ENCODE measurements at places on chromosomes 12 and 14.

GRCh38 chr12:119544765-119545625 is 48.6 kb upstream of the TMEM233 start:
- DNase-seq = peak; percentile 71

GRCh38 chr14:75523771-75524171 is 1.5 kb downstream of the BATF start:
- DNase-seq = peak; percentile 59

GRCh38 chr12:112419297-112420133 is 768 bp downstream of the PTPN11 start:
- DNase-seq = peak; percentile 78

DNA sequence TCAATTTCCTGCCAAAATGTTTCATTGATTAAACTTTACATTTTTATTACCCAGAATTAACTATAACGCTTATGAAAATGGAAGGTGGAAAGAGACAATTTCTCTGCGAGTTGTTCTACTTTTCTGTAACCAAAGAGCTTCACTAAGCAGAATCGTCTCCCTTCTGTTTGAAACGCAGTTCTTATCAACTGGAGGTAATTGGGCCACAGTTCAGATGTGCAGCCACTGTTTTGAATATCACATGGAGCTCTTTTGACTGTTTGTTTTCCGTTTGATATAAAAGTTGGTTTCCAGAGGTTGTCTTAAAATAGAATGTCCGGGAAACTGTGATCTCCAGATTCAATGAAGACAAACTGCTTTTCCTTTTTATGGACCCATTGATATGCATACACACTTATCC is 183.3 kb upstream of the SEL1L start:
- DNase-seq = no peak

DNA sequence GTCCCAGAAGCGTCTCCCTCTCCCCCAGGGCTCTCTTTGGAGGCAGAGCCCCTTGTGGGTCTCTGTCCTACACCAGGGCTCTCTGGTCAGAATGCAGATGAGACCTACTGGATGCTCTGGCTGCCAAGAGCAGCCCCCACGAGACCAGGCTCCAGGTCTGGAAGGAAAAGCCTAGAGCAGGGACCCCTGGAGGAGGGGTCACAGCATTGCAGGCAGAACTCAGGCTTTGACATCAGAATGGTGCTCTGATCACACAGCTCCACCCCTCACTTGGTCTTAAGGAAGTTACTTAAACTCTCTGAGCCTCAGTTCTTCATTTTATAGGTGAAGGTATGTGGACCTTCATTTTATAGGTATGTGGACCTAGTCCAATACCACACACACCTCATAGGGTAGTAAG is 83.1 kb downstream of the ARL6IP4 start:
- DNase-seq = peak; percentile 30

- DNase-seq = peak; percentile 7
These were observed 27.2 kb downstream of the RNFT2 start for GRCh38 chr12:116765271-116765670.

DNA sequence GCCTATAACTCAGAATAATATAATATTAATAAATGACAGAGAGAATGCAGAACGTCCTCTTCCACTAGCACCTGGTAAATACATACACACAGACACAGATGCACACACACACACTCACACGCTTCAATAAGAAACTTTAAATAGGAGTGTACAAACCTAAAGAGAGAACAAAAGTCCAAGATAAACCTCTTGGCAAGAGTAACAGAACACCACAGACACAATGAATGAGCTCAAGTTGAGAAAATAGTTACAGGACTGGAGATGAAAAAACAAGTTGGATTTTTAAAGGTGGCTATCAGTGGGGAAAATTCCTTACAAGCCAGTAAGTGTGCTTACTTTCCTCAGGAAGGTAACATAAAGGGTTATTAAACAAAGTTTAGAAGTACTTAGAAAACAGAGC is 35.2 kb downstream of the CRY1 start:
- DNase-seq = no peak

- no peak for DNase-seq
These were observed 109.8 kb downstream of the ACSS3 start for GRCh38 chr12:81187686-81188085.

DNA sequence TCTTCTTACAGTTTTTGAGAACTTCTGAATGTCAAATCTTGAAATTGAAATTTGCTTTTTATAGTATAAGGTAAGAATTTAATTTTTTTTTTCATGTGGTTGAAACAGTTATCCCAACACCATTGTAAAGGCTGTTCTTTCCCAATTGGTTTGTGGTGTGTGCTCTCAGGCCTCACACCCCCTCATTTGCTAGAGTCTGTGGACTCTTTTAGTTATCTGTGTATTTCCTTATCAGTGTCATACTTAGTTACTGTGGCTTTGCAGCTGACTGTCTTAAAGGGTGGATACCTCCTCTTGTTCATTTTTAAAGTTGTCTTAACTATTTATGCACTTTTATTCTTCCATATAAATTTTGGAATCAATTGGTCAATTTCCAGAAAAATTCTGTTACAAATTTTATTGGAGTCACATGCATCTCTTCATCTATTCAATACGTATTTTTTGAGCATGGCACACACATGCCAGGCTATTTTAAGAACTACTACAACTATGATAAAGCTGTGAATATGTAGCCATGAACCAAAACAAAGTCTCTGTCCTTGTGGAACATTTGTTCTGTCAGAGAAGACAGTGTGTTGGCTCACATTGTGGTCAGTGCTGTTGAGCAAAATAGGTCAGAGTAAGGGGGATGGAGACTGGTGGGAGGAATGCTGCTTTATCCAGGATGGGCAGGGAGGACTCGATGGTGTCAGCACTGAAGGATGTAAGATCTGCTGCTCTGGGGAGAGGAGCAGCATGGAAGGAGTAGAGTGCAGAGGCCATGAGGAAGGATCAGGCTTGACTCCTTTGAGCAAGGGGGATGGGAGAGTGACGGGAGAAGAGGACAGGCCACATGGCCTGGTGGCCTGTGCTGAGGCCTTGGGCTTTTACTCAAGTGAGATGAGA is 24.1 kb downstream of the FGF23 start:
- DNase-seq = no peak

DNA sequence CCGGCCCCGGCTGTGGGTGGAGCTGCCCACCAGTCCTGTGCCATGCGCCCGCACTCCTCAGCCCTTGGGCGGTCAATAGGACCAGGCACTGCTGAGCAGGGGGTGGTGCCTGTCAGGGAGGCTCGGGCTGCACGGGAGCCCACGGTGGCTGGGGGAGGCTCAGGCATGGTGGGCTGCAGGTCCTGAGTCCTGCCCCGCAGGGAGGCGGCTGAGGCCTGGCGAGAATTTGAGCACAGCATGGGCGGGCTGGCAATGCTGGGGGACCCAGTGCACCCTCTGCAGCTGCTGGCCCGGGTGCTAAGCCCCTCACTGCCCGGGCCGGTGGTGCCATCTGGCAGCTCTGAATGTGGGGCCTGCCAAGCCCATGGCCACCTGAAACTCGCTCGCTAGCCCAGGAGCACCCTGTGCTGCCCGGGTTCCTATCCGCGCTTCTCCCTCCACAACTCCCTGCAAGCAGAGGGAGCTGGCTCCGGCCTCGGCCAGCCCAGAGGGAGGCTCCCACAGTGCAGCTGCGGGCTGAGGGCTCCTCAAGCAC is 1371.1 kb downstream of the FSCB start:
- DNase-seq = no peak

DNA sequence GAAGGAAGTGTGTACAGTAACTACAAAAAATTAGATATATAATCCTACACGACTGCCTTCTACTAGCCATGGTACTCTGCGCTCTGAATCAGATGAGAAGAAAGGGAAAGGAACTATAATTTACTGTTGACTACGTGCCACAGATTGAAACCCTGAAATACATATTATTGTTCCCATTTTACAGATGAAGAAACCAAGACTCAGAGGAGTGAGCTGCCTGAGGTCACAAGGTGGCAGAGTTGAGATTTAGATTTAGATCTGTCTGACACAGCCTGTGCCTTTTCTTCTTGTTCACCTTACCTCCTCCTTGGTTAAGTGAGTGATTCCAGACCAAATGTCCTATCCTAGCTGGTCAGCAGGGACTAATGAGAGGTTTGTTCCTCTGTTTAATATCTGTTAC is 61.6 kb upstream of the OR4E1 start:
- no peak for DNase-seq

DNA sequence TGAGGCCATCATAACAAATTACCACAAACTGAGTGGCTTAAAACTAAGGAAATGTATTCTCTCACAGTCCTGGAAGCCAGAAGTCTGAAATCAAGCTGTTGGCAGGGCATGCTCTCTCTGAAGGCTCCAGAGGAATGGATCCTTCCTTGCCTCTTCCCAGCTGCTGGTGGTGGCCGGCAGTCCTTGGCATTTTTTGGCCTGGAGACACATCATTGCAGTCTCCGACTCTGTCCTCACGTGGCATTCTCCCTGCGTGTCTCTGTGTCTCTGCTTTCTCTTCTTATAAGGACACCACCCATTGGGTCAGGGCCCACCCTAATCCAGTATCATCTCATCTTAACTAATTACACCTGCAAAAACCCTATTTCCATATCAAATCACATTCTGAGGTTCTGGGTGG is 206.1 kb downstream of the SLC41A2 start:
- no peak for DNase-seq

DNA sequence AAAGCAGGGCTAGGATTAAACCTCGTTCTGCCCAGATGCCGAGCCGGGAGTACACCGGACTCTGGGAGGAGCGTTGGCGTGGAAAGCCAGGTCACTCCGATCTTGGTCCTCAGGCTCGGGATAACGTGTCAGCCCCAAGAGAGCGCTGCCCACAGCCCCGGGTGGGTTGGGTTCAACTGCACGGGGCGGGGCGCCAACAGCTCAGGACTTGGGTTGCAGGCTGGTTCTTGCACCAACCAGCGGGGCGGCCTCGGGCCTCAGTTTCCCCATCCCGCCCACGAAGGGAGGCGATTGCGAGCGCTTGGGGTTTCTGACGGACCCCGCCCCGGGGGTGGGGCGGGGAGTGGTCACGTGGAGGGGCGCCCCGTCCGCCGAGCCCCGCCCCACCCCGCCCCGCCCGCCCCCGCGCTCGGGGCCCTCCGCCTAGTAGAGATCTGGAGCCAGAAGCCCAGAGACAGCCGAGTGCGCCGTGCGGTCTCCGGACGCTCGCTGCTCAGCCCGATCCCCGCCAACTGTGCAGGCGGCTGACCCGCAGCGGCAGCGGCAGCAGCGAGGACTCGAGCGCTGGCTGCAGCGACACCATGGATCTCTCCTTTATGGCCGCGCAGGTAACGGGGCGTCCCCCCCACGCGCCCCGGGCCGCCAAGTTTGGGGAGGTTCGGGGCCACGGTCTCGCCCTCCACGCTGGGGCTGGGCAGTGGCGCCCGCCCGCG is at the start of gene C14orf132:
C14orf132 (plus strand) TSS at position 443 of the 713 bp plus-strand sequence; CDS start at position 582, 139 bp downstream.
- DNase-seq = peak; percentile 48

GRCh38 chr12:66024949-66025348 is 105.6 kb downstream of the LLPH start:
- no peak for DNase-seq

GRCh38 chr12:114361545-114361944 is 44.4 kb downstream of the TBX5 start:
- DNase-seq = no peak

GRCh38 chr14:61552241-61552640 is 143.1 kb upstream of the HIF1A start:
- DNase-seq = no peak

DNA sequence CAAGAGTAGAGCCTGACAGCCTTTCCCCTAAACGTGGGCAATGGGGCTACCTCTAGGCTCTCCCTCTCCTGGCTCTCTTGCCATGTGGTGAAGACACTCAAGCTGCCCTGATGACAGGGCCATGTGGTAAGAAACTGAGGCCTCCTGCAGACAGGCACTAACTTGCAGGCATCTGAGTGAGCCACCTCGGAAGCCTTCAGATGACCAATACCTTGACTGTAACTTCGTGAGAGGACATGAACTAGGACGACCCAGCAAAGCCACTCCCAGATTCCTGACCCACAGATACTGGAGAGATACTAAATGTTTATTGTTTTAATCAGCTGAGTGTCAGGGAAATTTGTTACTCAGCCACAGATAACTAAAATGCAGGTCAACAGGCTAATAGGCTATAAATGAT is 96.4 kb downstream of the EFCAB11 start:
- DNase-seq = no peak

GRCh38 chr14:95816539-95816938 is 60.1 kb upstream of the TUNAR start:
- no peak for DNase-seq

DNA sequence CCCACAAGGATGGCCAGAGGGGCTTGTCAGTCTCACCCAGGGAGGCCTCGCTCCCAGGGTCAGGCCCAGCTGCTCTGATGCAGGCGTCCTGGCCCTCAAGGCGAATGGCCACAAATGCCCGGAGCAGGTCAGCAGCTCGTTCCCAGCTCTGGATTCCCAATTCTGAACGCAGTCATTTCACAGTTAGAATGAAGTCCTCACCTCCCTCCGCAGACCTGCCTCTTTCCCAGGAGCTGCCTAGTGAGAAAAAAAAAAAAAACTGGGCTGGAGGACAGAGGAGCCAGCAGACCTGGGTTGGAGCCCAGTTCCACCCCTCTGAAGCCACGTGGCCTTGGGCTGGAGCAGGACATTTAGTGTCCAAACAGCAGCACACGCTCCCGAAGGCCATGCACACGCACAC is 62.2 kb upstream of the DIO3 start:
- no peak for DNase-seq

DNA sequence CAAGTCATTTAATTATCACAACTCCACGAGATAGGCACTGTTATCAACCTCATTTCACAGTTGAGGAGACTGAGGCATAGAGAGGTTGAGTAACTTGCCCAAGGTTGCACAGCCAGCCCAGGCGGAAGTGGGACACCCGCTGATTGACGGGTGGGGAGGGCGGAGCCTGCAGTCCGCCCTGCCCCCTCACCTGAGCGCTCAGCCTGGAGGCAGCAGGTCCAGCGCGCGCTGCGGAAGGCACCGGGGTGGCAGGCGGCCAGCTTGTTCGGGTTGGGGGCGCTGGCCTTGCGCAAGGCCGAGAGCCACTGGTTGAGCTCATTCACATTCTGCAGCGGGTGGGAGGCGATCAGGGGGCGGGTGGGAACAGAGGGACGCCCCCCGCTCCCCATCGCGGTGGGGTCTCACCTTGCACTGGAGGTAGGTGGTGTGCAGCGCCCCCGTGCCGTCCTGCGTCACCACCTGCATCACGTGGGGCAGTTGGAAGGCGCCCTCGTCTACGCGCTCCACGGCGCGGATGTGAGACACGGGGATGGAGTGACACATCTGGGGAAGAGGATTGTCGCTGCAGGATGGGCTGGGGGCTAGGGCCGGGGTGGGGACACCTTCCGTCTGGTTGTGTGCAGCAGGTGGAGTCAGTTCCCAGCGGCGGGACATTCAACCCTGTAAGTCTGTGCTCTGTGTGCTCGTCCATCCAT is 31.7 kb downstream of the RASAL1 start:
- DNase-seq = no peak

DNA sequence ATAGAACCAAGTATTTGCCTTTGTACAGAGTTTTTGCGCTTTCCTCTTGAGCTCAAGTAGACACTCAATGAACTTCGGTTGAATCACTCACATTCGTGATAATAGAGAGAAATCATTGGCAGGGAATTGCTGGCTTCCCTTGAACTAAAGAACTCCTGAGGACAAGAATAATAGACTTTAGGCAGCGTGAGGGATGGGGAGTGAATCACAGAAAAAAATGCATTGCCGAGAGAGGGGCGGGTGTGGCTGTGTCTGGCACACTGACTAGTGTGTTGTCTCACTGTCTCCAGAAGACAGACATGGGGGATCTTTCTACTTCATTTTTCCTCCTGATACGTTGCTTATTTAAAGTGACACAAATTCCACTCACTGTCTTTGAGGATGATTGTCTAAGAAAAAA is 805.2 kb downstream of the BCL11B start:
- no peak for DNase-seq

- no peak for DNase-seq
These were observed 8.3 kb downstream of the CPNE6 start for GRCh38 chr14:24079491-24080141.

- no peak for DNase-seq
These were observed 15.2 kb downstream of the GOLGA3 start for GRCh38 chr12:132813443-132813842.

- peak; percentile 92 for DNase-seq
These were observed 6.3 kb downstream of the YBX3 start for GRCh38 chr12:10716704-10717315.

Measured in fibroblast of mammary gland (primary cell).